ENCODE measurements at places on chromosomes 4 and X.

DNA sequence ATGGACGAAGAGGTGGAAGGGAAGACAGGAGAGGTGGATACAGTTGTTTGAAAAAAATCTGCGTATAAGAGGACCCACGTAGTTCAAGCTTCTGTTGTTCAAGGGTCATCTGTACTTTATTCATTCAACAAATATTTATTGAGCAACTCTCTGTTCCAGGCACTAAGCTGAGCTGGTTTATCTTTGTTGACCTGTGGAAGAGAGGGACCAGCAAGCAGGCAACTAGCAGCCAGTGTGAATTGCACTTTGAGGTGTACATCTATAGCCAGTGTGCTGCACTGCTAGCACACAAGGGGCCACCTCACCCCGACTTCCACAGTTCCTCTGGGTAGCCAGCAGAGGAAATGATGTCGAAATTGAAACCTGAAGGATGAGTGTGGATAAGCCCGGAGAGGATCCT is 191.4 kb downstream of the SOWAHB start:
- no peak for DNase-seq

DNA sequence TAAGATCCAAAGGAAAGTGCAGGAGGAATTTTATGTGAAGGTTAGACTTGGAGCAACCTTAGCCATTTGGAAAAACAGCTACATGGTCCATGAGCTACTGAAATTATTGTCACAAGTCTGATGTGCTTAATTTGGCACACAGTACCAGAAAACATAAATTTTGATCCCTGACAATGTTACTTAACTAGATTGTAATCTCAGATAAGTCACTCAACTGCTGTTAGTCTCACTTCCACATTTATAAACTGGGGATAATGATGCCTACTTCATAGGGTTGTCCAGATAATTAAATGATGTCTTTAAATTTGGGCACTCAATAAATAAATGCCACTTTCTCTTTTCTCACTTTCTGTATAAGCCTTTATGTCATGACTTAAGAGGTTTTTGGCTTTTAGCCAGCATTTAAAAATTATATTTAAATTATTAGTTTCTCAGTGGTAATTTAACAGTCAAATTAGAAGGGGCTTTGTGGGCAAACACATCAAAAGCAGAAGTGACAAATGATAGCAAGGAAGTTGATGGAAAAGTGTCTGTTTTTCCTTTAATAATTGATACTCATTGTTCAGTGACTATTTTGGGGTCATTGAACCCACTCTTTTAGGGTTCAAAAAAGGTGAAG is 58.3 kb downstream of the PAQR3 start:
- no peak for DNase-seq

DNA sequence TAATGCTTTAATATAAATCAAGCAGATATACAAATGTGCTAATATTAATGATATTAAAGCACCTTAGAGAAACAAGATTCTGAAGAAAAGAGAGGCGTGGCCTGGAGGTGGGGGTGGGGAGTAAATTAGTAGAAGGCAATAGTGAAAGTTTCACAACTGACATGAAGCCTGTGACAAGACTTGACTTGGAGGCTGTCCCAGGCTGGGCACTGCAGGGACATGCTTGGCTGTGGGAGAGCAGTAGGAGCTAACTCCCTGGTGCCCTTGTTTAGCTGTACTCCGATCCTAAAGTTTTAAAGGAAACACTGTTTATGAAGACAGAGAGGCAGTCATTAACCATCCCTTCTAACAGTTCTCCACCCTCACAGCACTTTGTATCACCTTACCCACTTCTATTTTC is 239.0 kb upstream of the MAB21L2 start:
- no peak for DNase-seq

GRCh38 chrX:153642051-153642654 is 4.8 kb upstream of the DUSP9 start:
- peak; percentile 51 for DNase-seq

- no peak for DNase-seq
These were observed 537.4 kb upstream of the MAGEB18 start for GRCh38 chrX:25600776-25601175.
